ENCODE measurements at places on chromosomes 5 and 9. TPM values are rescaled to one million over a fixed set of nuclear protein-coding genes. Genes with fewer than 3 reads are reported as not detected.

The PRLR gene
- 0.38 TPM for total RNA-seq

- no peak for DNase-seq
Observed at GRCh38 chr5:109707531-109707930, 17.8 kb downstream of the MAN2A1 start.

DNA sequence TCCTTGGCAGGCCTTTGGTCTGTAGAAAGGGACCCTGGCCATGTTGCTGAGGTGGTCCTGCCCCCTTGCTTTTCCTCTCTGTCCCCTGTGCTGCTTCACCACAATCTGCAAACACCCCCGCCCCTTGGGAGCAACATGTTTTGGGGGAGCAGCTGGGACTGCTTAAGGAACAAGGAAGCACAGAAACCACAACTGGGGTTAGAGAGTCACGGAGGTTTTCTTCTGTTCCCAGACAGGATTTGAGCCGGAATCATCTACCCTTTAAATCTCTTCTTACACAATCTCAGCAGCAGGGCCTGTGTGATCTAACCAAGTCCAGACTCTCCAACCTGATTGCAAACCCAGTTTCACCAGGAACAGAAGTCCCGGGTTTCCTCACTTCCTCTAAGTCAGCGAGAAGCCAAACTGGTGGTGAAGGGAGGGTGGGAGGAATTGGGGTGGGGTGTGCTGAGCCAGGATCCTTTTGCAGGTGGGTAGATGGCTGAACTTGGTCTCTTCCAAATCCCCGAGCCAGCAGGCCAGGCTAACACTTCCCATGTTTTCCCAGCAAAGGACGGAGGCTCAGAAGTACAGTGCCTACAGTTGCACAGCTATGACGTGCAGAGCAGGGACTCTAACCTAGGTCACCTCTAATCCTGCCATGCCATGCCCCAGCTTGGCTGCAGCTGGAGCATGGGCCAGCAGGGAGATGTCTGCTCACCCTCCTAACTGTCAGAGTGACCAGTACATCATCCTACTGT is 25.0 kb downstream of the SH3PXD2B start:
- DNase-seq: no peak

GRCh38 chr5:162796507-162796906 is 640.9 kb upstream of the CCNG1 start:
- DNase-seq: no peak

GRCh38 chr5:168362097-168362885 is 70.8 kb downstream of the WWC1 start:
- DNase-seq: no peak

Measured in heart right ventricle (tissue), 16 donors.